Activated CD4-positive, alpha-beta T cell treated with anti-CD3 and anti-CD28 coated beads, Interleukin-2, amount 50 U/mL, for 16 hours (primary cell): ENCODE measurements at places on chromosomes 16 and 17.
A peak's percentile ranks its signal among the peaks of the same experiment; 100 is the strongest.

DNA sequence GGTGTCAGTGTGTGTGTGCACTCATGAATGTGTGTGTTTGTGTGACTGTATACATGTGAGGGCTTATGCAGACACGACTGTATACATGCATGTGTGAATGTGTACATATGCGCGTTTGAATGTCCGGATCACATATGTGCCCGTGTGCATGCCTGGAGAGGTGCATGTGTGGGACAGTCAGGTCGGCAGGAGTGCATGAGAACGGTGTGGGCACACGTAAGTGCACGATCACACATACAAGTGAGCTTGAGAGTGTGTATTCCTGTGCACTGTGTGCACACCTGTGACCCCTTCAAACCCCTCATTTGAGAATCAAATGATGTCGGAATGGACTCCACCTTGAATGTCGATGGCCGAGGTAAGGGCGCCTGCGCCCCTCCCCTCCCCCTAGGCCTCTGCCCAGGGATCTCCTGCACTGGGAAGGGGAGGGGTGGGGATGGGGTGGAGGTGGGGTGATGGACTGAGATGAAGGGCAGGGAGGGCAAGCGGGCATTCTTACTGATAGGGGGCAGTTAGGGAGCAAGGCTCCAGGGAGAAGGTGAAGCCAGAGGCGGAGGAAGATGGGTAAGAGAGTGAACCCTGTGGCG lies 601 bp upstream of the NGFR start:
- DNase-seq: no peak

DNA sequence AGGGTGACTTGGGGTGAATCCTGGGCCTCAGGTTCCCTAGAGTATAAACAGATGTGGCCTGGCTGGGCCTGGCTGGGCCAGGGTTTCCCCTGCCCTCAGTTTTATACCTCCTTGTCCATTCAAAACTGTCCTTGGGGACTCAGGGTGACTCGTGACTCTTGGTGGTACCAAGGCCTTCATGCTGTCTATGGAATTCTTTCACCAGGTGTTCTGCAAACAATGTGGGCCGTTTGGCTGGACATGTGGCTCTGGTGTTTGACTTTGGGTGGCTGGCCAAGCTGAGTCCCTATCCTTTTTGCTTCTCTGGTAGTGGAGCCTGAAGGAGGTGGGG lies 3.3 kb downstream of the GPT2 start:
- DNase-seq: no peak

- no peak for DNase-seq
These were observed 240.3 kb downstream of the ZNF423 start for GRCh38 chr16:49615576-49615975.

DNA sequence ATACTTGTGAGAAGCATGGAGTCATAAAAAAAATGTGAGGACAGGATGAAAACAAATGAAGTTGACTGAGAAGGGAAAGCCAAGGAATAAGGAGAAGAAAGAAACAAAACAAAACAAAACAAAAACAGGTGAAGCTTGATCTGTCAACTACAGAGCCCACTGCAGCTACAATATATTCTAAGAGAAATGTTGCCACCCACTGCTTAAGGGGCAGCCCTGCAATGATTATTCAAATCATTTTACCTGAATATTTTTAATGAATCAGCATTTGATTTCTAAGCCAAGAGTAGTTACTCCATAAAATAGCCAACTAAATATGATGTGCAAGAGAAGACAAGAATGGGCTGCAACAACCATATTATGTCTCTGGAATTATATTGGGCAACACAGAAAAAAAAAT lies 252.0 kb upstream of the KIF2B start:
- DNase-seq: no peak

DNA sequence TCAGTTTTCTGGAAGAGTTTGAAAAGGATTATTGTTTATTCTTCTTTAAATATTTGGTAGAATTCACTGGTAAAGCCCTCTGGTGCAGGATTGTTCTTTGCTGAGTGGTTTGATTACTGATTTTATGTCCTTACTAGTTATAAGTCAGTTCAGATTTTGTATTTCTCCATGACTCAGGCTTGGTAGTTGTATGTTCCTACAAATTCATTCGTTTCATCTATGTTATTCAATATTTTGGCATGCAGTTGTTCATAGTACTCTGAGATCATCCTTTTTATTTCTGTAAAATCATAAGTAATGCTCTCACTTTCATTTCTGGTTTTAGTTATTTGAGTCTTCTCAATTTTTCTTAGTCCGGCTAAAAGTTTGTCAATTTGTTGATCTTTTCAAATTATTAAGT lies 58.1 kb upstream of the CRYM start:
- DNase-seq: no peak

GRCh38 chr17:32958418-32958817 lies 30.5 kb downstream of the TMEM98 start:
- no peak for DNase-seq

DNA sequence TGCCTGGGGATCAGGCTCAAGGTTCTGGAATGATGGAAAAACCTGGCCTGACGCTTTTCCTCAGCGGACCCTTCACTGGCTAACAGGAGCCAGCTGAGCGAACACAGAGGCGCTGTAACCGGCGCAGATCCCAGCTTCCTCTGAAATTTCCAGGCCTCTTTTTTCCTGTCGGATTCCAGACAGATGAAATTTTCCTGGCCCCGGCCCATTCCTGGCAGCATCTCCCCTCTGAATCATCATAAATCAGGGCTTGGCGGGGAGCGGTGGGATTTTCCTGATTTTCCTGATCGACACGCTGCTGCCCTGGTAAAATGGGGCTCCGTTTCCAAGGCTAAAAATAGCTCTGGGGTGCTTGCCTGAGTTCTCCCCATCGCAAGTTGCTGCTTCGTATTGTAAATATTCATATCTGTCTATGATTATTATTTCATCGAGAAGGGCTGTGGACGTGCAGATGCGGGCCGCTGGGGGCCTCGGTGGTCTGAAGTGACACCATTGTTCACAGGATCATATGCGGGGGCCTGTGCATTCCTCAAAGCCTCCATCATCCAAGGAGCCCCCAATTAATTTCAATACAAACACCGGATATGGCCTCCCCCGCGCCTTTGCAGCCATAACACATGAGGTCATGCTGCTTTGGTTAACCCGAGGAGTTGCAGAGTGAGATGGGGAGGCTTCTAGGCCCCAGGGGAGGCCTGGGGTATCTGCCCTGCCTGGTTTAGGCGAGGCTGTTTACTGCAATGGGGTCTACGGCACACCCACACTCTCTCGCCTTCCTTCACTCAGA lies 45.8 kb upstream of the ETV4 start:
- no peak for DNase-seq

GRCh38 chr17:45732926-45733505 lies 51.1 kb upstream of the CRHR1 start:
- DNase-seq: no peak

DNA sequence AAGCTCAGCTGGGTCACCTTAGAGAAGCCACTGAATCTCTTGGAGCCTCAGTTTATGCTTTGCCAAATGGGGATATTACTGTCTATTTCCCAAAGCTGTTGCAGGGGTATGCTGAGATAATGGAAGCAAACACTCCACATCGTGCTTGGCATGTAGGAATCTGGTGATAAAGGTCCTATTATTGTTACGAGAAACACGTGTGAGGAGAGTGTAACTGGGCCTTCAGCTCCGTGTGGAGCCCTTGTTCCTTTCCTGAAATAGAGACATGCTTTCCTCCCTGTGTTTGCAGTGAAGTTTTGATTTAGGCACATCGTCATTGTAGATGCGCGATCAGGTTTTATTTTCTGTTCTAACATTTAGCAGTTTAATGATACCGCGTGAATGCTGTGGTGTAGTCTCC lies 292.4 kb downstream of the CPPED1 start:
- no peak for DNase-seq

- DNase-seq: no peak
These were observed 333.0 kb downstream of the WWOX start for GRCh38 chr16:78432451-78432850.

DNA sequence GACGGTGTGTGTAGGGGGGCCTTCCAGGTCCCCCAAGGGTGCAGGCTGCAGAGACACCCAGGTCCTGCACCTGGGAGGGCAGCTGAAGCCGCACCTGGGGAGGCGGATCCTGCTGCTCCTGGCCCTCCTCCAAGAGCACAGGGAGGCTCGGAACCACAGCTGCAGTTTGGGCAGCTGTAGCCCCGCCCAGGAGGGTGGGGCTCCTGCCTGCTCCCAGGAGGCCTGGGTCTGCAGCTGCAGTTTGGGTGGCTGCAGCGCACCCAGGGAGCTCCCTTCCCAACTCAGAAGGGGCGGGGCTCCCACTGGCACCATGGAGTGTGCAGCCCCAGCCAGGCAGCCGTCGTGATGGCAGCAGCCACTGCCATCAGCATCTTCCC lies 69.4 kb upstream of the NKD1 start:
- no peak for DNase-seq

GRCh38 chr16:85327731-85328675 lies 215.7 kb upstream of the CIBAR2 start:
- no peak for DNase-seq

- no peak for DNase-seq
These were observed 91.0 kb downstream of the RTN4RL1 start for GRCh38 chr17:1933875-1934715.

- no peak for DNase-seq
These were observed 11.6 kb upstream of the CACNG4 start for GRCh38 chr17:66952681-66953629.

DNA sequence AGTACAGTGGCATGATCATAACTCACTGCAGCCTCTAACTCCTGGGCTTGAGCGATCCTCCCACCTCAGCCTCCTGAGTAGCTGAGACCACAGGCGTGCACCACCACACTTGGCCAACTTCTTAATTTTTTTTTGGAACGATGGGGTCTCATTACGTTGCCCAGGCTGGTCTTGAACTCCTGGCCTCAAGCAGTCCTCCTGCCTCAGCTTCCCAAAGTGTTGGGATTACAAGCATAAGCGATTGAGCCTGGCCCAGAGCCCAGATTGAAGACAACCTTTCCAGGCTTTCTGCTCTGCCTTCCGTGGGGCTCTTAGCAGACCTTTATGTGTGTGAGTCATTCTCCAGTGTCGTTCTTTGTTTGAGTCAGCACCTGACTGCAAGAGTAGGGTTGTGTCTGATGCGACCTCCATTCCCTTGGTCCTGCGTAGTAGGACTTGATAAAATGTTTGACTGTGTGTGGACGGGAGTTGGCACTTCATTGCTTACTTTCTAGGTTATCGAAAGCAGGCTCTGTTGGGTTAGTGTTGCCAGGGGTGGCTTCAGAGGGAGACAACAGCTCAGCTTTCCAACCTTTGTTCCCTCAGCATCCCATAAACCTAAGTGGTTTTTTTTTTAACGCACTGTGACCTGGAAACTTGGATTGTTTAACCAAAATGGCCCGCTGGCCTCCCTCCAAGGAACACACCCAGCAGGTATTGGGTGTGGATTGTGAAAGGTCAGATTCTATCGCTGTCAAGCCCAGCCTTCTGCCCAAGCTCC lies 26.4 kb downstream of the EEF2K start:
- peak; percentile 82 for DNase-seq

DNA sequence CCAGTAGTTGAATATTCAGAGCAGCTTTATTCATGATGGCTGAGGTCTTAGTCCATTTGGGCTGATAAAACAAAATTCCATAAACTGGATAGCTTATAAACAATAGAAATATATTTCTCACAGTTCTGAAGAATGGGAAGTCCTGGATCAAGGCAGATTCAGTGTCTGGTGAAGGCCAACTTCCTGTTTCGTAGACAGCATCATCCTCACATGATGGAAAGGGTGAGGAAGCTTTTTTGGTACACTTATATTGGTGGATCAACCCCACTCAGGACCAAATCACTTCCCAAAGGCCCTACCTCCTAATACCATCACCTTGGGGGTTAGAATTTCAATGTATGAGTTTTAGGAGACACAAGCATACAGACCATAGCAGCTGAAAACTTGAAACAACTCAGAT lies 224.2 kb downstream of the CYB561 start:
- DNase-seq: no peak

- DNase-seq: no peak
These were observed 83.6 kb downstream of the CMIP start for GRCh38 chr16:81528256-81528655.

- DNase-seq: no peak
These were observed 109.3 kb downstream of the IRX5 start for GRCh38 chr16:55039931-55040330.

- no peak for DNase-seq
These were observed 89.5 kb downstream of the WWP2 start for GRCh38 chr16:69851491-69852240.

GRCh38 chr17:59139939-59140338 lies 15.0 kb downstream of the SKA2 start:
- no peak for DNase-seq

DNA sequence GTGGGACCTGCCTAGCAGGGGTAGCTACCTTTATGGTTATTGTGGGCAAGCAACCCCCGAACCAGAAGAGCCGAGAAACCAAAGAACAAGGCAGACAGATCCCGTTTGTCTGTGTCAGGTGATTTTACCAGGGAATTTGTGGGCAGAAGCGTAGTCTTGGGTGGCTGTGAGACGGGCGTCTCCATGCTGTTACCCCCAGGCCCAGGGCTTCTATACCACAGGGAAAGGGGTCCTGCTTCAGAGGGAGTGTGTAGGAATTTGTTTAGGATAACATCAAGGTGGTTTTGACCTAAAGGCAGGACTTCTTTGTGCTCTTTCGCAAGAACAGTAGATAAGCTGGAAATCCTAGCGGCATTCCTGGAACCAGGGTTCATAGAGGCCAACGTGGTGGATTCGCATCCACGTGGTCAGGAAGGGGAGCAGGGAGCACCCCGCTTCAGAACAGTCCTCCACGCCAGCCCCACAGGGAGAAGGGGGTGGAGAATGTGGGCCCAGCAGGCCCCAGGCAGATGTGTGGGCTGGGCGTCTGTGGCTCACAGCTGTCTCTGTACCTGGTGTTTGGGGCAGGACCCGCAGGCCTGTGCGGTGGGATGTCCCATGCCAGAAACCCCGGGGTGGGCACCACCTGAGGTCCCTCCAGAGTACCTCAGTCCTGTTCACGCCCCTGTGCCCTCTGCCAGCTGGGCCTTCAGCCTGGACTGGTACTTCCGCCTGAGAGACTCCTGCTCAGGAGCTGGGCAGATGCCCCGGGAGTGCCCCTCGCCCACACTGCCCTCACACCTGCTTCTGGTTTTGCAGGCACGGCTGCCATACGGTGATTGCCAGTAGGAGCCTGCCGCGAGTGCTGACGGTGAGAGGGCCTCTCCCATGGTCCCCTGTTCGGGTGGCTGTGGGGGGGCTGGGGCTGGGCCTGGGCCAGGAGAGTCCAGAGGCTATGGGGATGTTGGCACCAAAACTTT lies 4.1 kb downstream of the DECR2 start:
- DNase-seq: no peak
